Left hindlimb (tissue), 1 donor: ENCODE measurements at places on chromosomes 5 and 9.

DNA sequence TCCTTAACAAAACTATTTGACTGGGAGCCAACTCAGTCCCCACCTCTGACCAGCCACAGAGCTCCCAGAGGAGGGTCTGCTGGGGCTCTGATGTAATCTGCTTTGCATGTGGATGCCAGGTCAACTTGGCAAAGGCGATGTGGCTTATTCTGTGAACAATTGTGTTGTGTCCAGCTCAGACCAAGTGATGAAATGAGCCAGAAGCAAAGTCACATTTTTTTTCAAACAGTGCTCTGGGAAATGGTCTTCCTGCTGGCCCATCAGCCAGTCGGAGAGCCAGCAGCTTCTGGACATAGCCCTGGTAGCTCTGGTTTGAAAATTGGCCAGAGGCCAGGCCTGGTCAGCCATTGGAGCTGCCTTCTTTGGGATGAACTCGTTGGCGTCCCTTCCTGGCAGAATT lies 86.5 kb downstream of the ANGPTL2 start:
- DNase-seq, result peak; percentile 30

DNA sequence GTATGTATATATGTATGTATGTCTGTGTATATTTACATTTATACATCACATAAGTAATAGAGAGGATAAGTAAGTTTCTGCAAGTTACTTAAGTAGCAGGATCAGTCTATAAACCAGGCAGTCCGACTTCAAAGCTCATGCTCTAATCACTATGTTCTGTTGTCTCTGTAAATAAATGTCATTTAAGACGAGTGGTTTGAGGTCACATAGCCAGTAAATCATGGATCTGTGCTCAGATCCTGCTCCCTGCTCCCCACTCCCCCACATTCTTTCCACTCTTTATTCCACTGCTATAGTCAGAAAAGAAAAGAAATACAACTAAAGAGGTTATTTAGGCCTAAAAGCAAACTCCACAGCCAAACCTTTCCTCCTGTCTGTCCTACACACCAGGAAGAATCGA lies 90.4 kb downstream of the SERINC5 start:
- DNase-seq, result no peak

- DNase-seq, result no peak
Observed at GRCh38 chr5:14671414-14671813, 6.9 kb downstream of the OTULIN start.

GRCh38 chr5:11760934-11761603 lies 143.2 kb downstream of the CTNND2 start:
- DNase-seq, result no peak

GRCh38 chr5:66170195-66170919 lies 26.3 kb downstream of the SREK1 start:
- DNase-seq, result no peak

DNA sequence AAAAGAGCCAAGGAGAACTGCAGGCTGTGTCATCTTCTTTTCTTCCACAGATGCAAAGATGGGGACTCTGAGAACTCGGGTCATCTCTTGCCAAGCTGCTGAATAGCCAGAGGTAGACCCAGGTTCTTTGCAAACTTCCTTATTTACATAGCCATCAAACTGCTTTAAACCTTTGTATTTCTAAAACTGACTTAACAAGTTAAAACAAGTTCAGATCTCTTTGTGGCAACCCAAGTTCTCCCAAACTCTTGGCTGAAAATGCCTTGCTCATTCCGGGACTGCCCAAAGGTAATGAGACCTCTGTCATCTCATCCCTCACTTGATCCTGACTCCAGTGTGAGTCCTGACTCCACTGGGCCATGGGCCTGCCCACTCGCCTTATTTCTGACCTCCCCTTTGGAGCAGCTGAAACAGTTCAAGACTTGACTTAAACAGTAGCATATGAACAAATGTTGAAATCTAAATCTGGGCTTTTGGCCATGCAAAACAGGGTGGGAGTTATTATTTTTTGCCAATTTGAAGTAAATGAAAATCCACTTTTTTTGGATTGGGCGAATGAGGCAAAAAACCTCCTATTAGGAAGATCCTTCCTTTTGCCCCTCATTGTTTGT lies 50.6 kb downstream of the FBXL7 start:
- no peak for DNase-seq

- peak; percentile 31 for DNase-seq
Observed at GRCh38 chr5:95069948-95070347, 214.9 kb downstream of the MCTP1 start.

DNA sequence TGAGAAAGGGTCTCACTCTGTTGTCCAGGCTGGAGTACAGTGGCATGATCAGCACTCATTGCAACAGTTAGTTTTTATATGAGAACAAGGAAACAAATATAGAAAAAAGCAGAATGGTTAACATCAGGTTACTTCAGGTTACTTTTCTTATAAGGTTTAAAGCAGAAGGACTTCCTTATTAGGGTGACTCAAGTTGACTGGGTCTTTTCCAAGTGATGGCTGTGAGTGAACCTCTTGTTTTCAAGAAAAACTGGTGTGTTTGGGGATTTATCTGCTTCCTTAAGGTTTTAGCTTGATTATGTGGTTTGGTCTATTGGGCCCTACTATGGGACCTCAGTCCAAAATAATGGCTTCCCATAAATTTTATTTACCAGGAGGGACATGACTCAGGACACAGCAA lies 99.2 kb downstream of the ARRDC3 start:
- DNase-seq, result no peak

DNA sequence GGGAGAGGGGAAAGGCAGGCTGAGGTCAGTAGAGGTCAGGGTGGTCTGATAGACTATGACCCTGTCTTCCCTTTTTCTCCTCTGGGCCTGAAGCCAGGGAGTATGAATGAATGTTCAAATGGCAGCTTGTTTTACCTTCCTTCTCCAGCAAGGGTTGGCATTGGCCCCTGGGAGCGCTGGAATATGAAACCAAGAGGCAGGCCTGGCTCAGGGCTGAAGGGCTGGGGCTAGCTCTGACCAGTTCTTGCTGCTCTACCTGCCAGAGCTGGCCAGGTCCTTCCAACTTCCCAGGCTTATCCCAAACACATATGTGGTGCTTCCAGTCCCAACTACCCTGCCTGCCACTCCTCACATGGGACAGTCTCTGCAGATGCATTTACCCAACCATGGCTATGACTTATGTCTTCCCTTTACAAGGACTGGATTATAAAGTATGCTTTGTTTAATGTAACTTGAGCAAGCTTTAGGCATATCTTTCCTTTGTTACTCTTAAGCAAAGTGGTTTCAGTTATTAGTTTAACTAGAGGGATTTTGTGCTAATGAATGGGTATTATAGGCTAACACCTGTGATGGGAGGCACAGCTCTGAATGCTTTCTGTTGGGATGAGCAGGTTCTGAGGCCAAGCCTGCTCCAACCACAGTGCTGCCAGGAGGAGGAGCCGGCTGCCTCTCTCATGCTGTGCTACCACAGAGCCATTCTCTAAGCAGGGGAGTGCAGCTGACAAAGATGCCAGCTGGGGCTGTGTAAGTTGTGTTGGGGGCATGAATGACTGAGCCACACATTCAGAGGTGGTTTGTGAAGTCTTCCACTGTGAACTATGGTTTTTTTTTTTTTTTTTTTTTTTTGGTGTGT lies 6.1 kb downstream of the CCNI2 start:
- no peak for DNase-seq

- no peak for DNase-seq
Observed at GRCh38 chr5:62522811-62523210, 55.8 kb upstream of the LRRC70 start.

- no peak for DNase-seq
Observed at GRCh38 chr5:147044572-147045273, 166.2 kb upstream of the PPP2R2B start.

DNA sequence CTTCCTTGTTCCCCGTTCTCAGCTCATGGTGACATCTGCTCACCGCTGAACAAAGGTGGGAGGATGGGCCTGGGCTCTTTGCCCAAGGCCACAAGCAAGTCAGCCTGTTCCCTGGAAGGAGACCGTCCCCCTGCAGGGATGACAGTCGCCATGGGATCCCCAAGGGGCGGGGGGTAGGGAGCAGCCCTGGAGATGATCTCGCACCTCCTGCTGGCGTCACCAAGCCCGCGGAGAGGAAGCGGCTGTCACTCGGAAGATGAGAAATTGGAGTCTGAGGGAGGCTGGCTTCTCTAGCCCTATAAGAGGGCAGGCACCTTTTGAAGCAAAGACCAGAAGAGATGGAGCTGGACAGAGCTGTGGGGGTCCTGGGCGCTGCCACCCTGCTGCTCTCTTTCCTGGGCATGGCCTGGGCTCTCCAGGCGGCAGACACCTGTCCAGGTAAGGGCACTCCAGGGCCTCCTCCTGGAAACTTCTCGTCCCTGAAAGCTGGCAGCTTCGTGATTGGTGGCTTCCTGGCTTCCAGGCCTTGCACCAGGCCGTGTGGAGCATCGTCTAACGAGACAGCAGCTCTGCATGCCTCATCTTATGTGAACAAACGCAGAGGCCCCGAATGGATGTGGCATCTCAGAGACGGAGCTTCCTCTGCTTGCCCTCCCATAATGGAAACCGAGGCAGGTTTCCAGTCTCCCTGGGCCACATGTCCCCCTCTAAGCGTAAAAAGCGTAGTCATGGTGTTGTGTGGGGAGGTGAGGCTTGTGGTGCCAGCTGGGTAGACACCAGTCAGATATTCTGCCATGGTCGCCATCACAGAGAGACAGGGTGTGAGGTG lies at the start of gene FCN2:
FCN2 (plus strand) TSS at position 327 of the 829 bp plus-strand sequence; CDS start at position 339, 12 bp downstream.
- DNase-seq, result no peak

DNA sequence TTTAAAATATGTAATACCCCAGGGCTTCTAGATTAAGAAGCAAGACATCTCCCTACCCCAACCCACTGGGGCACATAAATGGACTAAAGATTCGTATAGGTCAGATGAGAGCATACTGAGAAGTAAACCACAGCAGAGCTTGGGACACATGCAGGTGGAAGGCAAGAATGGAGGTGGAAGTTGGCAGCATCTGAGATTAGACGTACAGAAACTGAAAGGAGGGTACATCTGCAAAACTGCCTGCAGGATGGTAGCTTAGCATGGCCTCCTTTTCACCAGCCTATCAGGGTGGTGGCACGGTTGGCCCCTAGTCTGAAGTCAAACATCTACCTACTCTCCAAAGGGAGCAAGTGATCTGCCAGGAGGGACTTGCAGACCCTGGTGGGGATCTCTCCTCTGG lies 181.8 kb downstream of the TSSK1B start:
- no peak for DNase-seq

DNA sequence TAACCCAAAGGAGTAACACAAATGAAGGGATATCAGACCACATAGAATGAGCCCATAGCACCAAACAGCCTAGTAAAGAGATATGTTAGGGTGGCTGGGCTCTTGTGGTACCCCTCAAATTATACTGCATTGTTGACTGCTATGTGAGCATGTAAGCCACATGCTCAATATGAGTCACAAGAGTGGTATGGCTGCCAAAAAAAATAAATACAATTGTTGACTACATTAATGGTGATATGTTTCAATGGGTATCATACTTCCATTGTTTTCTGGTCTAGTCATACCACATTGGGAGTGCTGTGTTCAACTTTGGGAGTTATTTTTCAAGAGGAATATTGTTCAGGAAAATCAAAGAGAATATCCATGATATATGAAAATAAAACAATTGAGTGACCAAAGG lies 162.4 kb upstream of the PIK3R1 start:
- DNase-seq, result no peak

GRCh38 chr9:95012035-95012708 lies 285.7 kb downstream of the AOPEP start:
- no peak for DNase-seq

DNA sequence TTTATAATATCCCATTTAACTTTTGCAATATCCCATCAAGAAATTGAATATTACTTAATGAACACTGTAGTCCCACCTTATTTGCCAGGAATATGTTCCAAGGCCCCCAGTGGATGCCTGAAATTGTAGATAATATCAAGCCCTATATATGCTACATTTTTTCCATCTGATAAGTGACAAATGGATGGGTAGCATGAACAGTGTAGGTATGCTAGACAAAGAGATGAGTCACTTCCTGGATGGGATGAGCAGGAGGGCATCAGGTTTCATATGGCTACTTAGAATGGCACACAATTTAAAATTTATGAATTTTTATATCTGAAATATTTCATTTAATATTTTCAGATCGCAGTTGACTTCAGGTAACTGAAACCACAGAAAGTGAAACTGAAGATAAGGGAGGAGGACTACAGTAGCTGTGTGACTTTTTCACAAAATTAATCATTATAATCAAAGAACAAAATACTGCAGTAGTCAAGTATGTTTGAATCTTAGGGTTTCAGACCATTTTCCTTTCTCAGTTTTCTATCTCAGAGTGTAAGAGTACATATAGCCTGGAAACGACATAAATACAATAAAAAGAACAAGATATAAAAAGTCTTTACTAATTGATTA lies 636.4 kb upstream of the ARRDC3 start:
- no peak for DNase-seq

DNA sequence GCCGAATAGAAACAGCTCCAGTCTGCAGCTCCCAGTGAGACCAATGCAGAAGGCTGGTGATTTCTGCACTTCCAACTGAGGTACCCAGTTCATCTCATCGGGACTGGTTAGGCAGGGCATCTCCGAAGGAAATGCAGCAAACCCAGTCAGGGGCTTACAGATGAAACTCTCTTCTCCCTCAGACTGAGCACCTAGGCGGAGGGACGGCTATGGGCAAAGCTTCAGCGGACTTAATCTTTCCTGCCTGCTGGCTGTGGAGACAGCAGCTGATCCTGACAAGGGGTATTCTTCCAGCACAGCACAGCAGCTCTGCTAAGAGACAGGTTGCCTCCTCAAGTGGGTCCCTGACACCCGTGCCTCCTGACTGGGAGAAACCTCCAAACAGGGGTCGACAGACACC lies 330.9 kb downstream of the DNAH5 start:
- DNase-seq, result no peak

- DNase-seq, result no peak
Observed at GRCh38 chr9:86903734-86904085, 43.6 kb downstream of the GAS1 start.

DNA sequence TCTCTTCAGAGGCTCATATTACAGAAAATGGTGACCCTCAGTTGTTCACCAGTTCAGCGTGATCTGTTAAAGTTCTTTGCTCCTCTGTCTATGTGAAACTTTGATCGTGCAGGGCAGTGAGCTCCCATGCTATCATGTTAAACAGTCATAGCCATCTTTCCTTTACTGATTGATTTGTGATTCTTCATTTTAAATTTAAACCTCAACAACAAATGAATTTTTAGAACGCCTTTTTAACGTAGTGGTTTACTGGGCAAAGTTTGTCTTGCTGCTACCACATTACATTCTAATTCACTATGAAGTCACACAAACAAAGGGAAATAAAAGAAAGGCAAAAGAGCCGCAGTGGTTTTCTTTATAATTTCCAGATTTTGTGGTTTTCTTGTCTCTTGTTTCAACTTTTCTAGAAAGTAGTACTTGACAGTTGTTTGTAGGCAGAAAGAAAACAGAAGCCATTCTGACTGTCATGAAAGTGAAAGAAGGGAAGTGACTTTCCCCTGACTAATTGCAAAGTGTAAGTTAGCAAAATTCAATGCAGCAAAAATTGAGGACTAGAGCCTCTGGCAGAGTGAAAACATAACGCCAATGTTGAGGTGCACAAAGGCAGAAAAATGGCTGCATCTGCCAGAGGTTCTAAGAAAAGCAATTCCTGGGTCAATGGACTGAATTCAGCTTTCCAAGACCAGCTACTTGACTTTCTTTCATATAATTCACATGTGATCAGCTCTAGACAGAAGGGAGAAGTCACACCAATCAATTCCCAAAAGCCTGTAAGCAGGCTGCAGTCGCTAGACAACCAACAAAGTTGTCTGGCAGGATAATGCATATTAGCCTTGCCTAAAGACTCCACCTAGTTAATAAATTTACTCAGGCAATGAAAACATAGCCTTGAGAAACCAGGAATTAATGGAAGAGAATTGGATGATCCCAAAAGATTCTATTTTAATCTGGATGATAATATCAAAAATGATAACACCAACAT lies 7.1 kb upstream of the IFNA6 start:
- DNase-seq, result no peak
